ENCODE measurements at places on chromosomes 11 and 22.

GRCh38 chr11:64253043-64253442 lies 1.7 kb downstream of the PLCB3 start:
- no peak for DNase-seq

DNA sequence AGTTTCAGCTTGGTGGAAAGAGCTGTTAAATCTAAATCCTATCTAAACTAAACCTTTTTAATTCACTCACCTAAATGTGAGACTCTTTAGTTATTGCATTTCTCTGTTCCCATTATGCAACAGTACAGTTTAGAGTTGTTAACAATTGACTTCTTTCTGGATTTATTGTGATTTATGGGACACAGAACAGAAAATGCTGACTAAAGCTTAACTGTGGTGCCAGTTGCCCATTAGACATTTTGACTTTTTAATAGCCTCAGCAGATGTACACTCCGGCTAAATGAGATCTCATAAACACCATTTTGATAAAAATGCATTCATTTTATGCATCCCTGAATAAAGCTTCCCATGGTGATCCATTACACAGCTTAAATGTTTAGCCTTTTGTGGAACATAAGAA lies 356.6 kb downstream of the CASP12 start:
- DNase-seq: no peak

GRCh38 chr11:113781682-113782081 lies 2.1 kb downstream of the CLDN25 start:
- DNase-seq: no peak

DNA sequence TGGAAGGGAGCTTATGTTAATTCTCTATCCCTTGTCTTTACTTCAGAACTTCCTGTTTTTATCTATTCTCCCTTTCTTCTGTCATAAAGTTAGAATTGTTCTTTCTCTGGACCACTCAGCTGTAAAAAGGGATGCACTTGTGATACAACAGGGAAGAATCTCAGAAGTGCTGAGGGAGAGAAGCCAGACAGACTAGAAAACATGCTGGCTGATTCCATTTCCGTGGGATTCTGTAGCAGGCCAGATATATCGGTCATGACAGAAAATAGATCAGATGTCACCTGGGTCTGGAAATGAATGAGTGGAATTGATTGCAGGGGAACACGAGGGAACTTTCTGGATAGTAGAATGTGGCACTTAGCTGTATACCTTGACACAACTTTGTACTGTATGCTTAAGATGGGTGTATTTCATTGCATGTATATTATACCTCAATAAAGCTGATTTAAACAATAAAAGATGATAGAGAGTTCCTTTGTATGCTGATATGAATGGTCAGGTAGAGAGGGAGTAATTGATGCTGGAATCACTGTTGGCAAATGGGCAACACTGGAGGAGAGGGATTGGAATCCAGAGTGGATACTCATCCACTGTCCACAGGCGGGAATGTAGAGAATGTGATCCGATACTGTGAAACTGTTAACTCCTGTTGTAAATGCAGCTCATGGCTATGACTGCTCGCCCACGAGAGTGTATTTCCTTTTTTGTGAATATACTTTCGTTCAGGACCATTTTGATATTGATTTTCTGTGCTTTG lies 59.6 kb downstream of the ATXN10 start:
- DNase-seq: no peak

GRCh38 chr11:45285930-45286632 lies at the start of gene SYT13:
SYT13 (minus strand) TSS chr11:45286341; CDS start chr11:45286207, 134 bp downstream.
- no peak for DNase-seq

- no peak for DNase-seq
Observed at GRCh38 chr11:73203790-73204189, 14.3 kb upstream of the P2RY2 start.

- DNase-seq: no peak
Observed at GRCh38 chr11:130555251-130555841, 106.9 kb downstream of the ADAMTS15 start.

DNA sequence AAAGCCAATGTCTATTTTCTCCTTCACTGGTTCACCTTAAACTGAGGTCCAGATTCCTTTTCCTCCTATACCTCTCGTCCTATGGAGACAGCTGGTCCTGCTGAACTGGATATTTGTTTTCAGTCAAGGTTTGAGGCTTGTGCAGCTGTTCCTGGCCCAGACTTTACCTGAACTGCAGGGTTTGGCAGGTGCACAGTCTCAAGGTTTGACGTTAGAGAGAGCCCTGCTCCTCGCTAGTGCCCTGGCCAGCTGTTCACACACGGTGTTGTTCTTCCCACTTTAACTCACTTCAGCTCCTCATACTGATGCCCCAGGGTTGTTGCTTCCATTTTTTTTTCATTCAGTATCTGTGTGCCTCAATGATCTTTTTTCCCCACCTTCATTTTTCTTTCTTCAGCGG lies 74.0 kb upstream of the TTC12 start:
- DNase-seq: no peak

DNA sequence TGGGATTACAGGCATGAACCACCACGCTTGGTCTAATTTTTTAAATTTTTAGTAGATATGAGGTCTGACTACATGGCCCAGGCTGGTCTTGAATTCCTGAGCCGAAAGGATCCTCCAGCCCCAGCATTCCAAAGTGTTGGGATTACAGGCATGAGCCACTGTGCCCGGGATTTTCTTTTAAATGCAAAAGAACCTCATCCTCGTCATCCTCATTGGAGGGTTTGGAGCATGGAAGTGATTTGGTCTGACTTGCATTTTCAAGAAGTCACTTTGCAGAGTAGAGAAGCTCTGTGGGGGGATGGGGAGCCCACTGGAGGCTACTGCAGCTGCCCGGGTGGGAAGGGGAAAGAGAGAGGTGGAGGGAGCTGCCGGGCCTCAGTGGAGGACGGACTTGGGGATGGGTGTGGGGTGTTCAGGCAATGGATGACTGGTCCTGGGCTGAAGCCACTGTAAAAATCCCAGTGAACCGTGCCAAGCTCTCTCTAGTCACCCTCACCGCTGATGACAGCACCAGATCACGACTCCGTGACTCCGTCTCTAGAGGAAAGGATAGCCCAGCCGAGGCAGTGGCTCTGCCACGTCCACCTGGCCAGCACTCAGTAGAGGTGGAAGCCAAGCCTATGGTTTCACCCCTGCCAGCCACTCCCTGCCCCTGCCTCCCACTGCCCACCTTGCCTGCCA lies 32.8 kb upstream of the SLC22A12 start:
- DNase-seq: no peak

- DNase-seq: no peak
Observed at GRCh38 chr22:31497148-31497938, 1.0 kb downstream of the SFI1 start.

GRCh38 chr11:1122664-1123002 lies 35.1 kb upstream of the MUC5AC start:
- no peak for DNase-seq

GRCh38 chr11:18310800-18311340 lies 11.1 kb downstream of the HPS5 start:
- no peak for DNase-seq

- DNase-seq: no peak
Observed at GRCh38 chr11:120034176-120034875, 103.6 kb downstream of the TRIM29 start.

DNA sequence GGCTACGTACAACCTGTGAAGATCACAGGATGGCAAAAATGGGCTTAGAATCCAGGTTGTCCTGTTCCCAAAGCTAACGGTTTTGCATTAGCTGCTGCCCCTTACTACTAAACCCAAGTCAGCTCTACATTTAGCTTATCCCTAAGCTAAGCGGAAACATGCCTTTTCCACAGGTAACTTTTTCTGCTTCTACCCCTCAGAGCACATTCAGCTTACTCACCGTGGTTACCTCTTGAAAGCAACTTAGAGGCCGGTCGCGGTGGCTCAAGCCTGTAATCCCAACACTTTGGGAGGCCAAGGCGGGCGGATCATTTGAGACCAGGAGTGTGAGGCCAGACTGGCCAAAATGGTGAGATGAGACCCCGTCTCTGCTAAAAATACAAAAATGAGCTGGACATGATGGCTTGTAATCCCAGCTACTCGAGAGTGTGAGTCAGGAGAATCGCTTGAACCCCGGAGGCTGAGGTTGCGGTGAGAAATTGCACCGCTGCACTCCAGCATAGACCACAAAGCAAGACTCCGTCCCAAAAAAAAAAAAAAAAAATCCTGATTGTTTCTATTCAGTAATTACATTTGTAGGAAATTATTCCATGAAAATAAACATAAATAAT lies 790 bp upstream of the TMEM41B start:
- no peak for DNase-seq

- DNase-seq: no peak
Observed at GRCh38 chr11:76230392-76230791, 24.1 kb upstream of the WNT11 start.

GRCh38 chr11:119687373-119688046 lies 41.5 kb downstream of the NECTIN1 start:
- no peak for DNase-seq

- DNase-seq: no peak
Observed at GRCh38 chr22:32859743-32860142, 58.2 kb downstream of the TIMP3 start.

DNA sequence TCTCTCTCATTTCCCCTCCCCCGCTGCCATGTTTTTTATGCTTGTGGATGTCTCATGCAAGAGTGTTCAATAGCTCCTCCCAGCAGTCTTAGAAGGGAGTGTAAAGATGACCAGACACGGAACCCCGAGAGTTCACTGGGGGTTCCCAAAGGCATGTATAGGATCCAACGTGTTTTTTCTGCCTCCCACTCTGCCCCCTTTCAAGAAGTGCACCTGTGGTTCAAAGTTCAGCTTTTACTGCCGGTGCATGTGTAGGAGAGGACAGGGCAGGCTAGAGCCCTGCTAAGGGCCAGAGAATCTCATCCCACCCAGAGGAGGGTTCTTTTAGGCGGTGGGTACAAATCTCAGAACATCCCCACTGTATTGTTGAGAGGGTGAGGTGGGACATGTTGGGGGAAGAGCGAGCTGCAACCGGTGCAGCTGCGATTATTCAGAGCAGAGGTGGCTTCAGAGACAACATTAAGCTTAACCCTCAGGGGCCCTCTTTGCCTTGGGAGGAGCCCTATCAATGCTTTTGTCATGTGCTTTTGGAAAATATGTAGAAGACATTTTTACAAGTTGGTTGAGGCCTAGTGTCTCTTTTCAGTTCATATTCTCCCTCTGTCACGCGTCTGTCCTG lies 14.5 kb downstream of the MIF start:
- DNase-seq: no peak

- DNase-seq: no peak
Observed at GRCh38 chr11:111795334-111795985, 29.3 kb upstream of the PPP2R1B start.

DNA sequence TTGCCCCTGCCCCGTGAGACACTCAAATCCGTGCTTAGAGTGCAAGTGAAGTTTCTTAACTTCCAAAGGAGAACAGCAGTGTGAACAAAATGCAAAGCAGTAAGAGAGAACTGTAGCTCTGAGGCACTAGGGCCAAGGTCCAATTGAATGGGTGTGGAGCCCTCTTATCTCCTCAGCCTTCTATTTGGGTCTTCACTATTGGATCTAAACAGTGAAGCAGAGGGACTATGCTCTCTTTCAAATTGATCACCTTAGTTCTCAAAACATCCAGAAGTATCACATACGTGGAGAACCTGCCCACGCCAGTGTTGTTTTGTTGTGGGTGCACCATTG lies 49.6 kb downstream of the C22orf31 start:
- DNase-seq: no peak

DNA sequence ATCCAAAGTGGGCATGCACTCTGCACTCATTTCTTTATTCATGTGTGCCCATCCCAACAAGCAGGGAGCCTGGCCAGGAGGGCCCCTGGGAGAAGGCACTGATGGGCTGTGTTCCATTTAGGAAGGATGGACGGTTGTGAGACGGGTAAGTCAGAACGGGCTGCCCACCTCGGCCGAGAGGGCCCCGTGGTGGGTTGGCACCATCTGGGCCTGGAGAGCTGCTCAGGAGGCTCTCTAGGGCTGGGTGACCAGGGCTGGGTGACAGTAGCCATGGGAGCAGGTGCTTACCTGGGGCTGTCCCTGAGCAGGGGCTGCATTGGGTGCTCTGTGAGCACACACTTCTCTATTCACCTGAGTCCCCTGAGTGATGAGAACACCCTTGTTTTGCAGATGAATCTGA lies 129.3 kb upstream of the B3GAT1 start:
- DNase-seq: no peak

GRCh38 chr11:63998558-63999348 lies 12.5 kb downstream of the OTUB1 start:
- no peak for DNase-seq

GRCh38 chr11:9203691-9204311 lies 61.3 kb downstream of the DENND5A start:
- no peak for DNase-seq

DNA sequence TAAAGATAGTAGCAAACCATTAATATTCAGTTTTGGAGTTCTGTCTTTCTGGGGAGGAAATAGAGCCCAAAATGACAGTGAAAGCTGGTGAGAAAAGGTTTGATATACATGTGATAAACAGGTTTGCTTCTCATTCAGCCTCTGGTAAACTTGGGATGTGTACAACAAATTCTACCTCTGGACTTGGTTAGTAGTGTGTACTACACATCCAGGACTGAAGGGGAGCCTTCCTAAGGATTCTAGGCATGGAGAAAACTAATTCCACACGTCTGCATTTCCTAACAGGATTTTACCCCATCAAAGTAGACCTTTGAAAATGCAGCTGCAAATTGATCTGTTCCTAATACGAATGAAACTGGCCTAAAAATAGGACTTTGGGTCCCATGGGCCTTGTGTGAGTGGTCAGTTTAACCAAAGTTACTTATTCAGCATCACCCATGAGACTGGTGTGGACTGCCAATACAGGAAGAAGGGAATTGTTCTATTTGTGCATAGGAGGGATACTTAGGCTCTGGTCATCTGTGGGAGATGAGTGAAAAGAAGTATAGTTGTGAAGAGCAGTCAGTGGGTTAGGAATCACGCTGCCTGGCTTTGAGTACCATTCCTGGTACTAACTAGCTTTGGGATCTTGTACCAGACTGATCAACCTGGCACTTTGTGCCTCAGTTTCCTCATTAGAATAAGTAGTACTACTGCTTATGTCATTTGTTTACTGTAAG lies 74.2 kb downstream of the YAP1 start:
- DNase-seq: no peak

- DNase-seq: no peak
Observed at GRCh38 chr11:7643314-7643713, 30.0 kb downstream of the CYB5R2 start.
